CD4-positive, alpha-beta memory T cell (primary cell): ENCODE measurements at places on chromosomes 11 and 22. TPM values are rescaled to one million over a fixed set of nuclear protein-coding genes. Genes with fewer than 3 reads are reported as not detected.

The ELMOD1 gene
- total RNA-seq = not detected

The ACRV1 gene
- total RNA-seq = not detected

The IZUMO1R gene
- not detected for total RNA-seq

The SOX6 gene
- not detected for total RNA-seq

The RAPSN gene
- total RNA-seq = 0.55 TPM

The NUDT8 gene
- total RNA-seq = 4.3 TPM

The FSHB gene
- not detected for total RNA-seq

The ZNF280A gene
- not detected for total RNA-seq

DNA sequence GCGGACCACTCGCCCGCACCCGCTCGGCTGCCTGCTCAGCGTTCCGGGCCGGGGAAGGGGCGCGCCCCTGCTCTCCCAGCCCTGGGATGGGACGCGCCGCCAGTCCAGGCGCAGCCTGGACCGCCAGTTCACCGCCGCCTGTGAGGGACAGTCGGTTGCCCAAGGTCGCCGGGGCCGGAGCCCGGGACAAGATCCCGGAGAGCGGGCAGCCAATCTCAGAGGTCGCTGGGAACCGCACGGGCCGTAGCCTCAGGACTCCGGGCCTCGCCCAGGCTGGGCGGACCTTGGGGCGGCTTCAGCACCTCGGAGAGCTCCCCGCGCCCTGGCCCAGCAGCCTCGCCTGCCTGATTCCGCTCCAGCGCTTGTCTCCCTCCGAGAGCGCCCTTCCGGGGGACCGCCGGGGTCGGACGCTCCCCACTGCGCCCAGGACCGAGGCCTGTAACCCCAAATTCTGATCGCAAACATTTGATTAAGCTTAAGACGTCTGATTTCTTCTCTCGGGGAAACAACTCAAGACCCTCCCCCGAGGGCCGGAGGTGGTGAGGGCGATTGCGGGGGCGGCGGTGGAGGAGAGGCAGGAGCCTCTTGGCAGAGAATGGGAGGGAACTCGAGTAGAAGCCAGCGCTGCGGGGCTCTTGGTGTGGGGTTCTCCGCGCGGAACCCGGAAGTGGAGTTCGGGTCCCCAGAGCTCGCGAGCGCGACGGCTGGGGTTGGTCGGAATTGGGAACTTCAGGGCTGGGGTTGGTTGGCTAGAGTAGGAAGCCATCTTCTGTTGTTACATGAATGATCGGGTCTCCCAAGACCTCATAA is 1.1 kb upstream of the CHRM4 start:
- peaks cover 23% of the 10 kb centered on the region for H3K27me3 ChIP-seq
- peaks cover 42% of the 10 kb centered on the region for H3K4me1 ChIP-seq
- peak; percentile 75 for DNase-seq

DNA sequence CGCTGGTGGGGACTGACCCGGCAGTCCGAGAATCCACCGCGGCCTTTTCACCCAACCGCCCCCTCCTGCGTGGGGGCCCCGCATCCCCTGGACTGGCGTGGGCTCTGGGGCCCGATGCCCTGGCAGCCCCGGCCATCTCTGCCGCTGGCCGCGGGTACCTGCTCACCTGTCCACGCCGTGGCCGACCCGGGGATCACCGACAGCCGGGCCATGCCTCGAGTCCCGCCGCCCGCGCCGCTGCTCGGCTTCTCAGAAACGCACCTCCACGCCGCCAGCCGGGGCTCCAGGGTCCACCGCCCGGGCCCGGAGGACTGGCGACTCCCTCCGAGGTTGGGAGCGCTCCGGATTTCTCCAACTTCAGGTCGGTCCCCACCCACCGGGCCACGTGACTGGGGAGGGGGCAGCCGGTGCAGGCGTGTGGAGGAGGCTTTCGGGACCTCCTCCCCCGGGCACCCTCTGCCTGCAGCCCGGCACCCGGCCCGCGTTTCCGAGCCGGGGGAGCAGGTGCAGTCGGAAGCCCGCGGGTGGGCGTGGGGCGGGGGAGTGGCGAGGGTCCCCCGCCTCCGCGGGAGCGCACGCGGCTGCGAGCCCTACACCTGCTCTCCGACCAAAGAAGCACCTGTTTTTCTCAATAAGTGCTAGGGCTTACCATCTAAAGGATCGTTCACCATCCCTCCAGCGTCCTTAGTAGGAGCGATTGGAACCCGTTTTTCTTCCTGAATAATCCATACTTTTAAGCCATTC is 554 bp upstream of the NRIP3 start:
- DNase-seq = peak; percentile 20
- H3K36me3 ChIP-seq = no peaks in the 10 kb centered on the region
- H3K4me3 ChIP-seq = peak overlapping the region; percentile 41
- no peak overlapping the region for H3K27ac ChIP-seq

DNA sequence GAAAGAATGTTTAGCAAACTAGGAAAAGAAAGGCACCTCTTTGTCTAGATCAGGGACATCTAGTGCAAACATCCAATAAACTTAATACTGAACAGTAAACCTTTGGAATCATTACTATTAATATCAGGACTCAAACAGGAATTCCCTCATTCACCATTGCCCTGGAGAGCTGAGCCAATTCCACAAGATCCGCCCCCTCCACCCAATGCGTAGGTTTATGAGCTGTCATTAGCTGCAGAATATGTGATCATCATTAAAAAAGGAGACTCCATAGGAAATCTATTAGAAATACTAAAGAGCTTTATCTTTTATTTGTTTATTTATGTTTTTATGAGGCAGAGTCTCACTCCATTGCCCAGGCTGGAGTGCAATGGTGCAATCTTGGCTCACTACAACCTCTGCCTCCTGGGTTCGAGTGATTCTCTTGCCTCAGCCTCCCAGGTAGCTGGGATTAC is 5.5 kb downstream of the IL17REL start:
- DNase-seq = no peak
- no peaks in the 10 kb centered on the region for H3K36me3 ChIP-seq
- no peak overlapping the region for H3K4me3 ChIP-seq
- H3K4me1 ChIP-seq = peaks cover 17% of the 10 kb centered on the region

GRCh38 chr11:125345421-125346178 is 150.5 kb downstream of the FEZ1 start:
- H3K27ac ChIP-seq = no peak overlapping the region
- H3K4me1 ChIP-seq = no peaks in the 10 kb centered on the region
- no peaks in the 10 kb centered on the region for H3K27me3 ChIP-seq

- H3K4me1 ChIP-seq = peaks cover 10% of the 10 kb centered on the region
- H3K36me3 ChIP-seq = no peaks in the 10 kb centered on the region
- no peaks in the 10 kb centered on the region for H3K27me3 ChIP-seq
- no peak overlapping the region for H3K27ac ChIP-seq
- peak; percentile 2 for DNase-seq
Observed at GRCh38 chr11:60504219-60504905, 10.8 kb upstream of the MS4A13 start.

DNA sequence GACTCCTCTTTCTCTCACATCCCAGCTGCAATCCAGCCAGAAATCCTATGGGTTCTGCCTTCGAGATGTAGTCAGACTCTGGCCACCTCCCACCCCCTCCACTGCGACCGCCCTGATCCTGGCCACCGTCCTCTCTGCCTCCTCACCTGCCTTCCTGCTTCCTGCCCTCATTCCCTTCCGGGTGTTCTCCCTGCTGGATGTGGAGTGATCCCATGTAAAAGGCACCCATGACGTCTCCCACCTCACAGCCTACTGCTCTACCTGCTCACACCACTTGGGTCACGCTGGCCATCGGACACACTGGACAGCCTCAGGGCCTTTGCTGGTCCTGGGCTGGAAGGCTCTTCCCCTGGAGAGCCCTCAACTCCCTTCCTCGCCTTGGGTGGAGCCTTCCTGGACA is 33.7 kb upstream of the CD5 start:
- no peak for DNase-seq
- H3K4me3 ChIP-seq = no peak overlapping the region
- H3K4me1 ChIP-seq = peaks cover 90% of the 10 kb centered on the region
- H3K36me3 ChIP-seq = no peaks in the 10 kb centered on the region
- no peaks in the 10 kb centered on the region for H3K27me3 ChIP-seq
- no peak overlapping the region for H3K27ac ChIP-seq

DNA sequence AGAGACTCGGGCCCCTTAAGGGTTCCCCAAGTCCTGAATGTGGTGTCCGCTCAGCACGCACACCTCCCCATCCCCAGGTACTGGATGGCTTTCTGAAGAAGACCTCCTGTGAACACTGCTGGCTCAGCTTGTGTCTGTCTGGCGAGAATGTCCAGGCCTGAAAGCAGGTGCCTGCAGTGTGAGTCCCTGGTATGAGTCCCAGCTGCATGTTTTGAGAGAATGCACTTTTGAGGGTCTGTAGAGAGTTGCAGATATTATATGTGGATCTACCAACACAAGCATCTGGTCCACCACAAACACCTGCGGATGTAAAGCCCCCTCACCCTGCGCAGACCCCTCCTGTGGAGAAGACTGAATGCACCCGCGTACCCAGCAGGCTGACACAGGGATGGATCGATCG is 1308.9 kb downstream of the TBC1D22A start:
- no peaks in the 10 kb centered on the region for H3K36me3 ChIP-seq
- H3K4me3 ChIP-seq = no peak overlapping the region
- no peak for DNase-seq
- H3K27ac ChIP-seq = no peak overlapping the region

- H3K36me3 ChIP-seq = no peaks in the 10 kb centered on the region
- H3K4me3 ChIP-seq = no peak overlapping the region
- H3K27ac ChIP-seq = no peak overlapping the region
- no peaks in the 10 kb centered on the region for H3K4me1 ChIP-seq
- H3K27me3 ChIP-seq = no peaks in the 10 kb centered on the region
- DNase-seq = no peak
Observed at GRCh38 chr11:21415606-21416005, 746.2 kb downstream of the NELL1 start.

DNA sequence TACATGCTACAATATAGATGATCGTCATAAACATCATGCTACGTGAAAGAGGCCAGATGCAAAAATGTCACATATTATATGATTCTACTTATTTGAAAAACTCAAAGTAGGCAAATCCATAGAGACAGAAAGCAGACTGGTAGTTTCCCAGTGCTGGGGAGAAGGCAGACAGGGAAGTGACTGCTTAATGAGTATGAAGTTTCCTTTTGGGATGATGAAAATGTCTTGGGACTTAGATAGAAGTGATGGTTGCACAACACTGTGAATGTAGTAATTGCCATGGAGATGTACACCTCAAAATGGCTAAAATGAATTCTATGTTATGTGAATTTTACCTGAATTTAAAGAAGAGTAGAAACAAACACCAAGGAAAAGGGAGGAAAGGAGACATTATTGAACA is 45.2 kb upstream of the EHF start:
- H3K27ac ChIP-seq = no peak overlapping the region
- H3K4me1 ChIP-seq = no peaks in the 10 kb centered on the region
- no peak for DNase-seq
- H3K4me3 ChIP-seq = no peak overlapping the region
- peaks cover 6% of the 10 kb centered on the region for H3K27me3 ChIP-seq

DNA sequence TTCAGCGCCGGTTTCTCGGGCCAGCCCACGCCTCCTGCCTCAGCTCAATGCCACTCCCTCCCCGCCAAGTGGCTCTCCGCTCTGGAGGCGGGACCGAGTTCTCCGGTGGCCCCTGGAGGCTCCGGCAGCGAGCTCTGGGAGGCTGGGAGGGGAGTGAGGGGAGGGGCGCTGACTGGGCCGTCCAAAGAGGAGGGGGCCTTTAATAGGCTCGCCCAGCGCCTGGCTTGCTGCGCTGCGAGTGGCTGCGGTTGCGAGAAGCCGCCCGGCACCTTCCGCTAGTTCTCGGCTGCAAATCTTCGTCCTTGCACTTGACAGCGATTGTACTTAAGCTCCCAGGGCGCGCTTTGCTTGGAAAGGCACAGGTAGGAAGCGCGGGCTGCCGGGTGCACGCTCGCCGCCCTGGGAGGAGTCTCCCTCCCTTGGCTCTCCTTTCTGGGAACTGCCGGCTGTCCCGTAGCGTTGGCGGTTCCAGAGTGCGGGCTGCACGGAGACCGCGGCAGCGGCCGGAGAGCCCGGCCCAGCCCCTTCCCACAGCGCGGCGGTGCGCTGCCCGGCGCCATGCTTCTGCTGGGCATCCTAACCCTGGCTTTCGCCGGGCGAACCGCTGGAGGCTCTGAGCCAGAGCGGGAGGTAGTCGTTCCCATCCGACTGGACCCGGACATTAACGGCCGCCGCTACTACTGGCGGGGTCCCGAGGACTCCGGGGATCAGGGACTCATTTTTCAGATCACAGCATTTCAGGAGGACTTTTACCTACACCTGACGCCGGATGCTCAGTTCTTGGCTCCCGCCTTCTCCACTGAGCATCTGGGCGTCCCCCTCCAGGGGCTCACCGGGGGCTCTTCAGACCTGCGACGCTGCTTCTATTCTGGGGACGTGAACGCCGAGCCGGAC is at the start of gene ADAMTS15:
ADAMTS15 (plus strand) TSS at position 230 of the 894 bp plus-strand sequence; CDS start at position 559, 329 bp downstream.
- no peak within 1 kb of the TSS for H3K27ac ChIP-seq
- no peak for DNase-seq
- no peaks in the 10 kb centered on the region for H3K27me3 ChIP-seq
- peaks cover 3% of the 10 kb centered on the region for H3K4me1 ChIP-seq
- H3K36me3 ChIP-seq = no peaks in the 10 kb centered on the region

DNA sequence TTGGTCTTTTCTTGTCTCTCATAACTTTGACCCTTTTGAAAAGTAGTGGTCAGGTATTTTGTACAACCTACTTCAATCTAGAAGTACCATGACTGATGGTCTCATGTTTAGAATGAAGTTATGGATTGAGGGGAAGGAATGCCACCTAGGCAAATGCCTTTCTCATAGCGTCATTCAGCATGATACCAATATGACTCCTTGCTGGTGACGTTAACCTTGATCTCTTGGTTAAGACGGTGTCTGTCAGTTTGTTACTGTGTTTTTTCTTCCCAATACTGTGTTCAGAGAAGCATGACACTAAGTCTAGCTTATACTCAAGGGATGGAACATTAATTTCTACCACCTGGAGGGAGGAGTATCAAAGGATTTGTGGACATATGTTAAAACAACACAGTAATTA is 130.9 kb downstream of the KIF18A start:
- H3K27me3 ChIP-seq = no peaks in the 10 kb centered on the region
- no peaks in the 10 kb centered on the region for H3K4me1 ChIP-seq
- H3K27ac ChIP-seq = no peak overlapping the region
- H3K36me3 ChIP-seq = no peaks in the 10 kb centered on the region

GRCh38 chr11:15893080-15893492 is 463.3 kb downstream of the SOX6 start:
- no peak for DNase-seq

DNA sequence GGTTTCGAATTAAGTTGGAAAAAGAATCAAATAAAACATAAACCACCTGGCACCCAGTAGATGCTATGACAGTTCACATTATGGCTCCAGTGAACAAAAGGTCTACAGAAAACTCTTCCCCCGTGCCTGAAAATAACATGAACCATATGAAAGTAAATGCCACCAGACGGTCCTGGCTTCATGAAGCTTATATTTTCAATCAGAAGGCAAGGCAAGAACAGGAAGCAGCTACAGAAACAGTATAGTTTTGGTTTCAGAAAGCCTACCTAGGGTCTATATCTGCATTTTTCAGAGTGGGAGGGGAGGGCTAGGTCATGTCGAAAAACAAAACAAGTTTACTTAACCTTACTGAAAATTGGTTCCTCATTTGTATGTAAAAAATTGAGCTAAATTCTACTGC is 9.8 kb downstream of the RAB30 start:
- peaks cover 22% of the 10 kb centered on the region for H3K4me1 ChIP-seq
- no peak overlapping the region for H3K4me3 ChIP-seq
- H3K27me3 ChIP-seq = no peaks in the 10 kb centered on the region
- no peak for DNase-seq

GRCh38 chr11:112363527-112363926 is 102.9 kb upstream of the PLET1 start:
- H3K4me3 ChIP-seq = no peak overlapping the region
- no peaks in the 10 kb centered on the region for H3K27me3 ChIP-seq
- no peak for DNase-seq
- H3K4me1 ChIP-seq = no peaks in the 10 kb centered on the region
- no peaks in the 10 kb centered on the region for H3K36me3 ChIP-seq
- H3K27ac ChIP-seq = no peak overlapping the region

- H3K36me3 ChIP-seq = no peaks in the 10 kb centered on the region
- no peak overlapping the region for H3K4me3 ChIP-seq
- H3K4me1 ChIP-seq = peaks cover 92% of the 10 kb centered on the region
- H3K27ac ChIP-seq = no peak overlapping the region
- DNase-seq = no peak
Observed at GRCh38 chr11:73381589-73381988, 5.4 kb downstream of the RELT start.
